ENCODE measurements at places on chromosomes 12 and 14.

- DNase-seq, result no peak
Measured at GRCh38 chr12:78338054-78338785, 507.5 kb downstream of the NAV3 start.

DNA sequence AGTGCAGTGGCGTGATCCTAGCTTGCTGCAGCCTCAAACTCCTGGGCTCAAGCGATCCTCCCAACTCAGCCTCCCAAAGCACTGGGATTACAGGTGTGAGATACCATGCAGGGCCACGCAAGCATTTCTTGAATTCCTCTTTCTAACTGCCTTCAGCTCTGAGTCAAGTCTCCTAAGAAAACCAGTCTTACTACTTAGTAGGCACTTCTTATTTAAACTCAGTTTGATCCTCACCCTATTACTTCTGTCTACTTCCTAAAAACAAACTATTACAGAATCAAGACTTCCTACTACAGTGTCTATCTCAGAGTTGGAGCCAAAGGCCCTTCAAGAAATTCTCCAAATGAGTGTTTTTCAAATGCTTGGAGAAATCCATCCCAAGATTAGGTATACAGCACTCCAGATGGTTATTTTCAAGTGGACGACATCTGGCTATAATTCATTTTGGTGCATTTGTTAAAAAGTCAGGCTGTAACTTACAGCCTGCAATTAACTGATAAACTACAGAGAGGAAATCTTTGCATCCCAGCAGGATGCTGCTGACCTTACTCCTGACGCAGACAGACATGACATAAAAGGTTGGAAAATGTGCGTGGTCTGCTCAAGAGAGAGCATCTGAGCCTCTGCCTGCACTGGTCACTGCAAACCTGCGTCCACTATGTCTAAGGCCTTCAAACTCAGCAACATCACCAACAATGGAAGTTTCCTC, 34.7 kb downstream of the SSH1 start:
- DNase-seq, result no peak

- no peak for DNase-seq
Measured at GRCh38 chr12:3748620-3749019, 4.3 kb downstream of the CRACR2A start.

DNA sequence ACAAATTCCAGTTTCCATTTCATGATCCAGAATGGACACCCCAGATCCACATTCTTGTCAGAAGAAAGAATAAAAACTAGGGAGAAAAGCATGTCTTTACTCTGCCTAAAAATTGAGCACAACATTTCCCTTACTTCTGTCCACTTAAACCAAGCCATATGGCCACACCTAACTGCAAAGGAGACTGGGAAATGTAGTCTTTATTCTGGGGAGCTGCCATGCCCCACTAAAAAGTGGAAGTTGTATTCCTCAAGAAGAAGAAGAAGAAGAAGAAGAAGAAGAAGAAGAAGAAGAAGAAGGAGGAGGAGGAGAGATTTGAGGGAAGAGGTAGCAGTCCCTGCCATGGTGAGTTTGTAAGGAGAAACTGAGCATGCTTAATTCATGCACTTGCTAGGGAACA, 84.5 kb downstream of the GPR65 start:
- no peak for DNase-seq

GRCh38 chr12:19576506-19577280, 137.4 kb downstream of the AEBP2 start:
- DNase-seq, result no peak

GRCh38 chr14:105141486-105142281, 26.9 kb downstream of the JAG2 start:
- no peak for DNase-seq

DNA sequence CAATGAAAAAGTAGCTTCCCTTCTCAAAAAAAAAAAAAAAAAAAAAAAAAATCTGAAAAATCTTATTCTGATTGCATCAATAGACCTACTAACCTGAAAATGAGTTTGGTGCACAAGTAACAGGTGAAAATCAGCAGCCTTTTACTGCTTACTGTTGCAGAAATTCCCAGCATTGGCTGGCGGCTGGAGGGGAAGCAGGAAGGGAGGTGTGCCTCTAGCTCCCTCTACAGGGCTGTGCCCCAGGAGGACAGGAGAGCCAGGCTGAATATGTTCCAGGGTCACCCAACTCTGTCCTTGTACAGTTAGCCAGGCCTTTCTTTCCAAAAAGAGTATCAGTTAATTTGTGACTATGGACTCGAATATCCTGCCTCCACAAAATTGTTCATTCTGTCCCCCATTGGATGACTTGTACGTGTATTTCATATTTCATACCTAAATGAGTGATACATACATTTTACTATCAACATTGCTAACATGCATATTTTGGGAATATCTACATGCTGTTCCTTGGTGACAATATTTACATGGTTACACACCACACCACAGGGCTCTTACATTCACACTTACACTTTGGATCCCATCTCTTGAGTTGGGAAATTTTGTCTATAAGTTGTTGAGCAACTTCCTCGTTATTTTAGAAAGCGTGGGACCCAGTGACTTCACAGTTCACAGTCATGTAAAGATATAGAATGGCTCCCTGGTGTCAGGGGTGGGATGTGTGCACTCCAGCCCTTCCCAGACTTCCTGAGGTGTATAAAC, 124.8 kb downstream of the SAMD4A start:
- no peak for DNase-seq

DNA sequence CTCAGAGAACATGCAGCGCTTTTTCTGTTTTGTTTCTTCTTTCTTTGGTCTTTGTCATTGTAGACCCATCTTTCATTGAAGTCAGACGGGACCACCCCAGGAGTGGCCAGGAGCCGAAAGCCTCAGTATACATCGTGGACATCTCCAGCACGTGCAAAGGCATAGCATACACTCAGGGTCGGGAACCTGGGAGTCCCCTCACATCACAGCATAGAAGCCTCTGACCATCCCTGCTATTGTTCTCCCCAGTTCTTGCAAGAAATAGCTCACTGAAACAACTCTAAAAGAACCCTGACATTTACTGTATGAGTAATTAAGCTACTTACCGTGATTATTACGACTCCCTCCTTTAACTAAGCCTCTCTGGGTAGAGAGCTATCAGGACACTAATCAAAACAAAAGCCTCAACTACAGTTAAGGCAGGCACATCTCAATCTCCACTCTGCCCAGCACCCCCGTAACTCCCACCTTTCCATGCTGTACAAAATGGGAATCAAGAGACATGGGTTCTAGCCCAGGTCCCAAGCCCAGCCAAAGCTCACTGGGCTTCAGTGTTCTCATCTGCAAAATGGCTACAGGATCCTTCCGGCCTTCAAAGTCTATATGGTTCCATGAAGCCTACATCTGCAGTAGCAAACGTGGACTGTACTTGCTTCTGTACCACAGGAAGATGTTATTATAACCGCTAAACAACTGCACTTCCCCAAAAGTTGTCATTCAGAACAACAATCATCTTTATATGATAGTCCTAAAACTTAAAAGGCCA, 6.7 kb downstream of the CCDC88C start:
- no peak for DNase-seq
